Cortex of kidney (tissue), 1 donor: ENCODE measurements at places on chromosomes 4 and X.

- no peak for DNase-seq
Measured at GRCh38 chrX:29397506-29397905, 810.3 kb downstream of the IL1RAPL1 start.

GRCh38 chrX:40685362-40685918 is 38.1 kb upstream of the CXorf38 start:
- no peak for DNase-seq

DNA sequence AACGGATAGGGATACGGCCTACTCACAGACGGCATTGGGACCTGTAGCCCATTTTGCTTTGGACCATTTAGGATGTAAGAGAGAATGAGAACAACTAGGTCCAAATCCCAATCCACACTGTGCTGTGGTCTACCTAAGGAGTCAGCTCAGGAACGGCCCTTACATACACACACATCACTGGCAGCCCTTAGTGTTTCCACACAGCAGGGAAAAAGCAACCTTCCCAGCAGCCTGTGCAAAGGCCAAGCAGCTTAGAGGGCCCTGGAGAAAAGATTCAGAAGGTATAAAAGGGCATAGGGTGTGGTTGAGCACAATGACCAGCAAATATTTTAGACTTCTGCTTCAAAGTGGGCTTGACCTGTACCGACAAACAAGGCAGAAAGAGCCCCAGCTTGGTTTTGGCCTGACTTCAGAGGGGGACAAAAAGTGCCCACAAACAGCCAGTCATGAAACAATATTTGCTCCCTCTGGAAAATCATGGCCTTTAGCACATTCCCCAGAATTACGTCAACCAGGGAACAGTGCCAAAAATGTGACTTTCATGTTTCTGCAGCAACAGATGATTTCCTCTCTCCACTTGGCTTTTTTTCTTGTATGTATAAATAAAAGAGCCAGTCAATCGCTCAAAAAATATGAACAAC is 359.5 kb upstream of the FGF16 start:
- no peak for DNase-seq

- DNase-seq: no peak
Measured at GRCh38 chrX:133413218-133413925, 1.9 kb downstream of the GPC4 start.

DNA sequence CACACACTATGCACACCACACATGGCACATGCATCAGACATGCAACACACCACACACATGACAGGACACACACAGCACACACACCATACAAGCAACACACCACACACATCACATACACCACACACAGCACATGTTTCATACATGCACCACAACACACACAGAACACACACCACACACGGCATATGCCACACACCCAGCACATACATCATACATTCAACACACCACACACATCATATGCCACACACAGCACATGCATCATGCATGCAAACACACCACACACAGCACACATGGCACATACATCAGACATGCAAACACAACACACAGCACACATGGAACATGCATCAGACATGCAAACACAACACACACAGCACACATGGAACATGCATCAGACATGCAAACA is 80.7 kb upstream of the LRPAP1 start:
- DNase-seq: no peak

DNA sequence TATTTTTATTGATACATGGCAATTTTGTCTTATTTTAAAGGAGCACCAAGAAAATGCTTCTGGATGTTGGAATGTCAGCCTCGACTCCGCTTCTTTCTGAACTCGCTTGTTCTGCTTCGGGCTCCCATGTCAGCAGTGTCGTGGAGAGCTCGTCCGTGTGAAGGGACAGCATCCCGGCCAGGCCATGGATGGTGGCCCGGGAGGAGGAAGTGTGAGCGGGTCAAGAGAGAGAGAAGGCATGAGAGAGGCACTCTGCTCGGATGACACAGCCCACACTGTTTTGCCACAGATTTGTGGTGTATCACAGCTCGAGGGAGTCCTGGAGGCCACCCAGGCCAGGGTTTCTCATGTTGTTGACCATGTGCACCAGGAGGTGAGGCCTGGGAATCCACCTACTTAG is 107.0 kb downstream of the TRAPPC11 start:
- DNase-seq: no peak

DNA sequence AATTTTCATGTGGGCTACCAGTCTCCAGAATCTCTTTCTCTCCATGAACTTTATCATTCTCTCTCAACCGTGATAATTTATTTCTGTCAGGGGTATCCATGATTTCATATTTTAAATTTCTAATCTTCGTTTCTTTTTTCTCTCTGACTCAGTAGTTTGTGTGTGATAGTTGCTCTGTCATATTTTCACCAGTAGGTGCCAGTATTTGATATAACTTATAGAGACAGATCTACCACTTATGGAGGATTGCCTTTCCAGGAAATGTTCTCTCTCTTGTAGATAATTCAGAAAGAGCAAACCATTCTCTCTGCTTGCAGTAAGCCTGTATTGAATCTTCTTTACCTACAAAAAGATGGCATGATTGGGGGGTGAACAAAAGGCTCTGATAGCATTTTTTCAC is 79.3 kb upstream of the DYNLT3 start:
- DNase-seq: no peak

GRCh38 chrX:24219320-24219719 is 69.8 kb downstream of the ZFX start:
- DNase-seq: no peak
